ENCODE measurements at places on chromosomes 1 and 21.
A peak's percentile ranks its signal among the peaks of the same experiment; 100 is the strongest.

GRCh38 chr1:213103377-213104306, 52.6 kb downstream of the RPS6KC1 start:
- DNase-seq, result no peak

GRCh38 chr1:6459850-6460265, 6.1 kb downstream of the TNFRSF25 start:
- DNase-seq, result no peak

DNA sequence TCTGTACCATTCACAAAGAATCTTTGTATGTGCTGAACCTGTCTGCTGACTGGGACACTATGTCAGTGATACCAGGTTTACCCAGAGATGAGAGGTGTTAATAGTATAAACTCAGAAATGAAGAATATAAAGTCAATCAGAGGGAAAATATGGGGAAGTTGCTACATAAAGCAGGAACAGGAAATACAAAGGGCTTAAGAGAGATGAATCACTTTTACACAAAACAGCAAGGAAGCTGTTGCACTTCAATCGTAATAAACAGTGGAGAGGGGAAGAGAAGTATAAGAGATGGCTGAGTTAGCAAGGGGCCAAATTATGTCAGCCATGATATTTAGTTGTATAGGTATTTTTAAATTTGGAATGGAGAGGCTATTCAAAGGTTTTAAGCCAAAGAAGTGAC, 890.2 kb upstream of the NCAM2 start:
- peak; percentile 11 for DNase-seq

DNA sequence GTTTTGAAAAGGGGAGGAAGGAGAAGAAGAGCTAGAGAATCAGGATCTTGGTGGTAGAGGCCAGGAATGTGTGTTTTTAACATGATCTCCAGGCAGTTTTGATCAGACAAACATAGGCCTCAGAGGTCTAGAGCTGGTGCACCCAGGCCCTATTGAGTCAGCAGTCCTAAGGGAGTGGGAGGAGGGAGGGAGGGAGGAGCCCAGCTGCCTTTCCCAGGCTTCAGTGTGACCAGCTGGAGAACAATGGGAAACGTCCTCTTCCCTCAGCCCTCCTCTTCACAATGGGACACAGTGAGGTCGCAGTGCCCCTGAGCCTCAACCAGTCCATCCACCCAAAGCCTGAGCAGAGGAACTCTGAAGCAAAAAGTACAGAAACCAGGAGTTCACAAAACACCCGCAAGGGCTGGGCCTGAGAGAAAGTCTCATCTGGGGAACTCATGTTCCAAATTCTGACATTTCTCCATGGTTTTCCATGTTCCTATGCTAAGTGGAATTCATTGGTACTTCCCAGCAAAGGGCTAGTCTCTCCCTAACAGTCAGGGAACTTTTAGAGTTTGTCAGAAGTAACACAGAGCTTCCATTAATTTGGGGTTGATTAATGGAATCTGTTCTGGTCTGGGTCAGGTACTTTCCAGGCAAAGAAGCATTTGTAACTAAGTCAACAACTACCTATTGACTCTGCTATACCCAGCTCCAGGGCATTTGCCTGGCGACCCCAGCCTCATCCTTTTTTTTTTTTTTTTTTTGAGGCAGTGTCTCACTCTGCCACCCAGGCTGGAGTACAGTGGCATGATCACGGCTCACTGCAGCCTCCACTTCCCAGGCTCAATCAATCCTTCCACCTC, 37.5 kb downstream of the ELAPOR1 start:
- peak; percentile 4 for DNase-seq

DNA sequence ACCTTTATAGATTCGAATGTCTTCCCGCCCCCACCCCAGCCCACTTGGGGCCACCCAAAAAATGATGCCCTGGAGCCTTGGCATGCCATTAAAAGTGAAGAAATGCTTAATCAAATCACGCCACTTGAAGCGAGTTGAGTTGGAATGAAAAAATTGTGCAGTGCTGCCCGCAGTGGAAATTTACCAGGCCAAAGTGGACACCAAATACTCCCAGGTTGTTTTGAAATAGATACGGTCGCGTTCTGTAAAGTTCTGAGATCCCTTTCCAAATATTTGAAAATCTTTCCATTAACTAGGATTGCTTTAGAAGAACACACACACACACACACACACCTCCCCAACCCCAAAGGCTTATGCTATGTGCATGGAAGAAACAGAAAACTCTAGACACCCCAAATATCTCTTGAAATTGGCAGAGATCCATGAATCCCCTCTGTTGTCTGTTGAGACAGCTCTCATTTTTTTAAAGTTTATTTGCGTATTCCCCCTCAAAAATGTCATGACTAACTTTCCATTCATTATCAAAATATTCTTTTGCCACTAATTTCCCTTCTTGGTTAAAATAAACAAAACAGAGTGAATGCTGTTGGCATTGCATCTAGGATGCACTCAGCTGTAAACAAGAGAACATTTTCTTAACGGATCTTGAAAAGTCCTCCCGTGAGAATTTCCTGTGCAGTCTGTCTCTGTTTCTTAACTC, 142.3 kb upstream of the KCNE2 start:
- DNase-seq, result no peak

GRCh38 chr1:245261786-245262185, 107.0 kb downstream of the KIF26B start:
- DNase-seq, result no peak

GRCh38 chr1:44303532-44303931, 51.5 kb downstream of the ERI3 start:
- no peak for DNase-seq

- DNase-seq, result no peak
Measured at GRCh38 chr1:15958793-15959192, 17.1 kb downstream of the ZBTB17 start.

- DNase-seq, result no peak
Measured at GRCh38 chr1:157442065-157442464, 110.2 kb downstream of the FCRL5 start.

DNA sequence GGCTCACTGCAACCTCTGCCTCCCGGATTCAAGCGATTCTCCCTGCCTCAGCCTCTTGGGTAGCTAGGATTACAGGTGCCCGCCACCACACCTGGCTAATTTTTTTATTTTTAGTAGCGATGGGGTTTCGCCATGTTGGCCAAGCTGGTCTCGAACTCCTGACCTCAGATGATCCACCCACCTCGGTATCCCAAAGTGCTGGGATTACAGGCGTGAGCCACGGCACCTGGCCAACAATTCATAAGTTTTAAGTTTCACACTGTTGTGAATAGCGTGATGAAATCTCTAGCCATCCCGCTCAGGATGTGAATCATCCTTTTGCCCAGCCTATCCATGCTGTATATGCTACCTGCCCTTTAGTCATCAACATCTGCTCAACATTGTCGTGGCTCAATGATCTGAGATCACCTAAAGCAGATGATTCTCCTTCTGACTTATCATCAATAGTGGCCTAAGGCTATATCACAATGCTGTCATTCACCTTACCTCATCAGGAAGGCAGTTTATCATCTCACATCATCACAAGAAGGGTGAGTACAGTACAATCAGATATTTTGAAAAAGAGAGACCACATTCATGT, 2.6 kb downstream of the PFDN2 start:
- no peak for DNase-seq

- DNase-seq, result no peak
Measured at GRCh38 chr1:218642033-218642948, 297.2 kb downstream of the TGFB2 start.

DNA sequence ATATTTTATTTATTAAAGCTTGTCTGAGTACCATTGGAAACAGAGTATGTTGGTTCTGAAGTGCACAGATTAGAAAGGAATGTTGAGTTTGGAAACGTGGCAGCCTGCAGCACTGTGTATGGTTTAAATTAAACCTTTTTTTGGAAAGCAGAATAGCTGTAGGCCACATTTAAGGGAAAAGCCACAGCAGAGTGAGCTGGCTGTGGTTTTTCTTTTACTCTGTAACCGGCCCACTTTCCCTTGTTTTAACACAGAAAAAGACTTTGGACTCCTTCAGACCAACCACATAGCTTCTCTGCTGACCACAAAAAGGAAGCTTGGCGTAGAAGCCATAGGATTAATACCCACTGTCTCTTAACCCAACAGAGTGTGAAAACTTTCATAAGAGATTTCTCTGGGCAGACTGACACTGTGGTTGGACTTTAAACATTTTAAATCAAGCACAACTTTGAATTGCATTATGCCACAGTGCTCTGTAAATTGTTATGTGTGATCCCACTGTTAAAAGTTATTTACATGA, 75.2 kb downstream of the NFIA start:
- DNase-seq, result peak; percentile 65

DNA sequence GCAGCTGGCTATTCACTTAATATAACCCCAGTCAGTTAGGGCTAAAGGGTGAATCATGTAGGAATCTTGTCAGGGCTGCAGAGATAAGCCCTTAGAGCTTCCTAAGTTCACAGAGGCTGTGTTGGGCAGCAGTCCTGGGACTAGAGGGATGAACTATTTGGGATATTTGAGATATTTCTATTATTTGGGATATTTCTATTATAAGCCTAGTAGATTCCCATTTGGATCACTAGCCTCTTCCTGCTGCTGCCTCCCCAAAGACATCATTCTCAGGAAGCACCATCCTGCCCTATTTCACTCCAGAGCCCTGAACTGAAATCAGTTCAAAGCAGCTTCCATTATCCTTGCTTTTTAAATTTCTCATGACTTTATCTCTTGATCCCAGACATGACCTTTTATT, 501.3 kb downstream of the NUF2 start:
- no peak for DNase-seq

GRCh38 chr1:45328680-45329079, 2.0 kb downstream of the HPDL start:
- no peak for DNase-seq

DNA sequence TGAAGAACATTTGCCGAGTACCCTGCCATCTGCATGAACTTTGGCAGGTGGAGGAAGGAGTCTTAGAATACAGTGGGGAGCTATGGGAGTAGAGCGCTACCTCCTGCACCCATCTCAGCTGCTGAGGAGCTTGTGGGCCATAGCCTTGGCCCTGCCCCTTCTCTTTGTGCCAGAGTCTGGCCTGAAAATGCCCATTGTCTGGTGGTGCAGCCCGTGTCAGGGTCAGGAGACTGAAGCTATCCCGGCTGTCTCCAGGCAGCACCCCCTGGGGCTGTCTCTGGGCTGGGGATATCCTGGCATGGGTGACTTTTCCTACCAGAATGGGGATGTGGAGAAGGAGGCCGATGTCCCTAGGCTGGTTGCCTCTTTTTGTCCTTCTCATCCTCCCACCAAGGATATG, 7.3 kb downstream of the IPO13 start:
- DNase-seq, result no peak

GRCh38 chr1:160346958-160347357, 3.8 kb downstream of the NCSTN start:
- DNase-seq, result peak; percentile 92

DNA sequence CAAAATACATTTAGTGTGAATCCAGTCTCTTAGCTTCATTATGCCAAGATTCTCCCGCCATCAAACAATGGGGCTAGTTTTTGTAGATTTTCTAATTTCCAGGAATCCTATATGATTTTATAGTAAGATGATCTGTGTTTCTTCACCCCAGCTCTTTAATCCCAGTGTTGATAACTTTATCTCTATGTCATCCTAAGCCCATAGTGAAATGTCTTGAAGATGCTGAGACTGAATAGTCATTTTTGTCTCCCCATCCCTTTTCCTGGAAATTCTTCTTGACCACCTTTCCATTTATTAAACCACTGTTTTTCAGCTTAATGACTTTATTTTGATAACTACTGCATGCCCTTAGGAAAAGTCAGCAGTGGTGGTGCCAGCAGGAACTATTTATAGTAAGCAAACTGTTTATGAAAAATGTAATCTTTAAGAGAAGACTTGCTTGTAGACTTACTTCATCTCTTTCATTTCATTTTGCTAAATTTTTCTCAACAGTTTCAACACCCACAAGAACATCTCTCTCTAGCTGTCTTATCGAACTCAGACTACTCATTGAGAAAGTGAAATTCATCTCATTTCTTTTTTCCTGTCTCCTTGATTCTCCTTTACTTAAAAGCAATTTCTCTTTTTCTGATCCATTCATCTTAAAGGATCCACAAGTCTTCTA, 116.6 kb downstream of the NTMT2 start:
- no peak for DNase-seq

- DNase-seq, result no peak
Measured at GRCh38 chr1:78622548-78622947, 2.3 kb downstream of the IFI44L start.

DNA sequence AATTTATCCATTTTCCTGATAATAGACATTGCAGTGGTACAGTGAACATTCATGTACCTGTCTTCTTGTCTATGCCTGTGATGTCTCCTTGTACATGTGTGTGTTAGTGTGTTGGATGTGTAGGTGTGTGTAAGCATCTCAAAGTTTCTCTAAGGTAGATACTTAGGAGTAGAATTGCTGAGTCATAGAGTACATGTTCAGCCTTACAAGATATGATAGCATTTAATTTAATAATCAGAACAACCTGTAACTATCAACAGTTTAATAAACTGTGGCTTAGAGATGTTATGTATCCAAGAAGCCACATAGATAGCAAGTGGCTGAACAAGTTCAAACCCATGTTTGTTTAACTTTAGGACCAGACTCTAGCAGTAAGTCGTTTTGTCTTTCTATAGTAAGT, 35.6 kb downstream of the EPB41 start:
- DNase-seq, result no peak

DNA sequence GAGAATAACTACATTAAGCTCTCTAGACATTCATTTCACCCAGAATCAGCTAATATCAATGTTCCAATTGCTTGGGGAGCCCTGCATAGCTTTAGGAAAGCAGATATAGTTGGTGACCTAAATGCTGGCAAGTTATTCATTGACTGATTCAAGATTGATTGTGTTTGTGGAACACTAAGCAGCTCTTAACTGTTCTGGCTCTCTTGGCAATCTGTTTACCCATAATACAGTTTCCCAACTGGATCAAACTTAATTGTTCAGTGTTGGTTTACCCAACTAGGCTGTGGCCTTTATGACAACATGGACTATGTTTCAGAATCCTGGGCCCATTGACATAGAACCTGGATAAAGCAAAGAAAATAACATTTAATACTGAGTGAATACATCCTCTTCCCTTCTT, 83.7 kb downstream of the NRDC start:
- DNase-seq, result no peak

- peak; percentile 78 for DNase-seq
Measured at GRCh38 chr21:38323721-38324531, 67.1 kb downstream of the KCNJ15 start.

GRCh38 chr1:17236779-17237560, 11.9 kb upstream of the PADI3 start:
- peak; percentile 91 for DNase-seq

GRCh38 chr1:43949678-43950077, 2.9 kb downstream of the IPO13 start:
- no peak for DNase-seq

DNA sequence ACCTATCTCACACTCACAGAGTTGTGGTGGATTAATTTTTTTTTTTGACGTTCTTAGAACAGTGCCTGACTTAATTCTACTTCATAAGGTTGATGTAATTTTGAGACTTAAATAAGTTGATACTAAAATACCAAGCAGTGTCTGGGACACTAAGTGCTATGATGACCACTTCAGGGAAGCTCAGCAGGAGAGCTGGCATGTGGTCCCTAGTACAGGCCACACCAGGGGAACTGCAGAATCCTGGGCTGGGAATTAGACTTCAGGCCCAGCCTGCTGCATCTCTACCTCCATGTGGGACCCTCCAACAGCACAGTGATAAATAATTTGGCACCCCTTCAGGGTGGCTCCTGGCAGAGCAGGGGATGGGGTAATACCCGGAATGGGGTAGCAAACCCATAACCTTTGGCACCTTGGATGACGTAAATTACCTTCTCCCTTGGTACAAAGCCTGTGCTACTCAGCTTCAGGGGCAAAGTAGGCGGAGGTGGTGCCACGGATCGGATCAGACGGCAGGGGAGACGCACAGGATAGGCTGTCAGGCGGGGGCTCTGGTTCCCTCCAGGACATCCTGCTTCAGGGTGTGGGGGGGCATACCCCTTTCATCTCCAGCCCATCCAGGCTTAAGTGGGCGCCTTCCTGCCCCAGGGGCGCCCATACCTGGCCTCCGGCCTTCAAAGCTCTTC, 4.8 kb downstream of the MFSD2A start:
- no peak for DNase-seq

Measured in inflammatory macrophage (primary cell).